ENCODE measurements at places on chromosomes 5 and 9.
A peak's percentile ranks its signal among the peaks of the same experiment; 100 is the strongest.

DNA sequence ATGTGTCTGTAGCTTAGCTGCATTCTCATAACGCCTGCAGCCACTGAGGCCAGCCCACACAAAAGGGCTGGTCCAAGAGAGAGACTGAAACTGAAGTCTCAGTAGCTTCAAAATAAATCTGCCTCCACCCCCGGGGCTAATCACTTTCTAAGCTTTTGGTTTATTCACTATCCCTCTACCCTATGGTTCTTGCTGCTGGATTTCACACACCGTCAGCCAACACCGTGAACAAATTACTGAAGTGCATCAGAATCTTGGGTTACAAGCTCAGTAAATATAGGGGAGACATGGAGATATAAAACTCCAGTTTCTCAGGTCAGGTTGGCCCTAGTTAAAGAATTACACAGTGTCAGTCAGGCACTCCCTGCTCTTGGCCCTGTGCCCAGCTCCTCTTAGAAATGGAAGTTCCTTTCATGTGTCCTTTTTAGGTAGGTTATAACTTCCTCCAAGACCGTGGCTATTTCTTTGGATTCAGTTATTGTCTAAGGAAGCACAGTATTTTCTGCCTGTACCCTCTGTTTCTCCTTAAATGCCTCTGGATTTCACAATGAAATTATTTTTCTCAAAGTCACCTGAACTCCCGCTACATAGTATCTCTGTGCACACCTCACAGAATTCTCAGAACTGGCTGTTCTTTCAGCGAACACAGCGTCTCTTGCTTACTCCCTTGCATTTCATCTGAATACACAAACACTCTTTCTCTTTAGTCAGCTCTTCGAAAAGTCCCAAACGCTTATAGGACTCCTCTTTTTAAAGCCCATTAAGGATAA, 112.5 kb downstream of the FAM174A start:
- DNase-seq = no peak

GRCh38 chr9:98854266-98854665, 46.8 kb downstream of the GALNT12 start:
- no peak for DNase-seq

DNA sequence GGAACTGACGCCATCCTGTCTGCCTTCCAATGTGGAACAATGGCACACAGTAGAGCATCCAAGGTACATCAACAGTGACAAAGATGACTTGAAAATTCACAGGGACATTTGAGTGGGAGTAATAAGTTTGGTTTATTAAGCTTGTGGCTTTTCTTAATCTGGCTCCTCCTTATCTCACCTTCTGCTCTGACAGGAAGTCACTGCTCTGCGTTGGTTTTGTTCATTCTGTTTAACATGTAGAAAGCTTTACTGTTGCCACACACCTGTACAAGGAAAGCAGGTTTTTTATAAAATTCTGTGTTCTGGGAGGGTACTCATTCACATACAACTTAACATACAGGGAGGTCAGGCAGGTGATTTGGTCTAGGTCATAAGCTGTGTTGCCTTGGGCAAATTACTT, 1.6 kb upstream of the GZMK start:
- no peak for DNase-seq

DNA sequence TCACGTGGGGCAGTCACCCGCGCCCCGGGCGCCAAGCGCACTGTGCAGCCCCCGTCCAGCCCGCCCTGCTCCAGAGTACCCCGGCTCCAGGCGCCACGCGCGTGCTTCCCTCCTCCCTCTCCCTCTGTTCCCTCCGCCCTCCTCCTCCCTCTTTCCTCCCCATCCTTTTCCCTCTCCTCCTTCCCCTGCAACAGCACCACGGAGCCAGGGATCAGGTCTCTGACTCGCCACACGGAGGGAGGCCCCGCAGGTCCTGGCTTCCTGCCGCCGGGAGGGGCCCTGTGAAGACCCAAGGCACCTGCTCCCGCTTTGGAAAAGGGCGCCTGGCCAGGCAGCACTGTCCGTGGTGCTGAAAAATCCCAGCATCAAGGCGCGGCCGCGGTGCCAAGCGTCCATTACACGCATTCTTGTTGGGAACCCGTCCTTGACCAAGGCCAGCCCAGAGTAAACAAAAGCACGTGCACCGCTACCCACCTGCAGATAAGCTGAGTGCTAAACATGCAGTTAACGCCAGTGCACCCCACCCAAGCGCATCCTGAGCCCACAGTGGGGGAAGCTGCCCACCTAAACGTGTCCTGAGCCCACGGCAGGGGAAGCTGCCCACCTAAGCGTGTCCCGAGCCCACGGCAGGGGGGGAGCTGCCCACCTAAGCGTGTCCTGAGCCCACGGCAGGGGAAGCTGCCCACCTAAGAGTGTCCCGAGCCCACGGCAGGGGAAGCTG, 21.7 kb downstream of the SLC6A18 start:
- DNase-seq = no peak

DNA sequence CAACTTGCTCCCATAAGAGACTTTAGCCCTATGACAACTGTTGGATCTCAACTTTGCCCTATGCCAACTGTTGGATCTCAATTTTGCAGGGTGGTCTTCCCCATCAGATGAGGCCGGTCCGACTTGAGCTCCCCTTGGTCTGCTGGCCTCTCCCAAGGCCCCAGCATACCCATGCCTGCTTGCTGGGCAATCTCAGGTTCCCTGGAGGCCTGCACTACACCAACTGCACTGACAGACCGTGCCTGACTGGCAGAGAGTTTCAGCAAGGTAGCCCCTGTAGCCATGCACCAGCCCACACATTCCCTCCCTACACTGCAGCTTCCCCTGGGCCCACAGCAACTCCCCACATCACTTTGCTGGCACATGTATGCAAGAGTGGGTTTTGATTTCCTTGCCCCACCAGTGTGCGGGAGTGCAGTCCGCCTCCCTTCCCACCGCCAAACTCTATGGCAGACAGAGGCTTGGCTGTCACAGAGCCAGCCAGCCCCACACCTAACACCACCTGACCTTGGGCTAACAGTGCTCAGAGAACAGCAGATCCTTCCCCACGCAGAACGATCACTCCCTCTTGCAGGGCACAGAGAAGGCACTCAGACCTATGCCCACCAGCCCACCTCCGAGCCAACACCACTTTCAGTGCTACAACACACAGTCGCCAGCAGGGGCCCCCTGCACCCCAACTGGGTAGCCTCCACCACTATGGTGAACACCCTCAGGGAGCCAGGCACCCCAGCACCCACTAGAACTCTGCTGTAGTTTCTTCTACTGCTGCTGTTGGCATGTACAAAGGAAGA, 279.9 kb upstream of the COX7C start:
- DNase-seq = no peak

DNA sequence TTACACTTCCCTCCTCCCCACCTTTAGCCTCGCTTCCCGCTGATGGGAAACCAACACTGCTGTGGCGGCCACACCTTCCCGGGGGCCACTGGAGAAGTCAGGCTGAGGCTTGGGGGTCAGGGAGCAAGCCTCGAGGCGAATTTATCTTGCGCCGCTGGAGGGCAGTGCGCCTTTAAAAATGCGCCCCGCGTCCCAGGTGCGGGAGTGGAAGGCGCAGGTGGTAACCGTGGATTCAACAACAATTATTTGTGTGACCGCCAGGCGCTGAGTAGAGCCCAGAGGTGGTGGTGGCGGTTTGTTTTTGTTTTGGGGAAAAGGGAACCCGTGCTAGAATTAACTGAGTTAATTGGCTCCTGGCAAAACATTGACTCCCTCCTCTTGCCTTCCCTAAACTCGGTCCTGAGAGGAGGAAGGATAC, 1.1 kb downstream of the CFAP77 start:
- peak; percentile 68 for DNase-seq

- DNase-seq = no peak
Measured at GRCh38 chr9:101858026-101858425, 119.6 kb upstream of the GRIN3A start.

GRCh38 chr5:37355161-37355560, 15.7 kb downstream of the NUP155 start:
- DNase-seq = no peak

GRCh38 chr5:1041225-1042143, 32.9 kb downstream of the NKD2 start:
- no peak for DNase-seq

- peak; percentile 10 for DNase-seq
Measured at GRCh38 chr9:90142580-90142979, 500.0 kb downstream of the DIRAS2 start.

- DNase-seq = no peak
Measured at GRCh38 chr5:121199216-121199999, 652.3 kb upstream of the FTMT start.

DNA sequence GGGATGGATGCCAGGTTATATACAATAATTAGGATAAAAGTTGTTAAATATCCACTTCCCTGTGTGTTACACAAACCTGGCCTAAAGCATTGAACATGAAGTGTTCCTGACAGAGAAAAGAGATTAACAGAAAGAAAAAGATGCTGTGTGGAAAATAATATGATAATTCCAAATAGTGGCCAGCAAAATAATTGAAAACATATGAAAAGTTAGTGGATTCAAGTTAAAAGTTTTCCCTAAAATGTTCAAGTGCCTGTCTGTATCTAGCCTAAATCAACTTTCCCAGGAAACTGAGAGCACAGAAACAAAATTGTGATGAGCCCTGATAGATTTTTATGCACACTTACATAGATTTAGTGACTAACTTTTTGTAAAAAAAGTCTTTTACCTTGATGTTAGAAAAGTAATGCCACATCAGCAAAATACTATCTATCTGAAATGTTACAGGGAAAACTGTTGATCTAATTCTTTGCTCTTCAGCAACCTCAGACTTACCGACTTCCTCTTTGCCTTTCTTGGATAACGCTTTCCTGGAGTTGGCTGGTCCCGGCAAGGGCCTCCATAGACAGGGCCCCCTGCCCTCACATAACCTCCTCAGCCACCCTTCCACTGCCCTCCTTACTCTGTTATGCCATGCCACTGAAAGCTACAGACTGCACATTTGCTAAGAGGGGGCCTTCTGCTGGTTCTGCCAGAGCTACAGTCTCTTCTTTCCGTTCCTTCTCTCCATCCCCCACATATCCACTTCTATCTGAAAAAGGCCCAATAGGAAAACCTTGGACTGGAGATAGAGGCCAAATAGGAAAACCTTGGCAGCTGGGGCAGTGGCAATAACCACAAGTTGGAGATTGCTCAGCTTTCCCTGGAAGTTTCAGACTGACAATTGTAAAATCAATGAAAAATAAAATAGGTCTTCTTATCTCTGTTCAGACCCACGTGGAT, 44.4 kb downstream of the ZNF474 start:
- DNase-seq = no peak
